Endothelial cell (in vitro differentiated cells): ENCODE measurements at places on chromosomes 3 and 15. TPM values are rescaled to one million over a fixed set of nuclear protein-coding genes. Genes with fewer than 3 reads are reported as not detected.

Gene TLR9
- total RNA-seq: not detected

GRCh38 chr3:58256061-58256460 is 18.5 kb downstream of the ABHD6 start:
- H3K36me3 ChIP-seq: peaks cover 4% of the 10 kb centered on the region
- H3K4me1 ChIP-seq: no peaks in the 10 kb centered on the region
- H3K4me3 ChIP-seq: no peak overlapping the region

- peaks cover 40% of the 10 kb centered on the region for H3K27me3 ChIP-seq
- H3K4me1 ChIP-seq: no peaks in the 10 kb centered on the region
- no peak for DNase-seq
- peak overlapping the region; percentile 7 for H3K4me3 ChIP-seq
- peaks cover 46% of the 10 kb centered on the region for H3K36me3 ChIP-seq
- H3K27ac ChIP-seq: no peak overlapping the region
These were observed 165.5 kb downstream of the FBLN2 start for GRCh38 chr3:13714251-13714916.

Gene MEX3B
- total RNA-seq: 98.2 TPM

Gene WWTR1
- total RNA-seq: 137 TPM

Gene SLC27A2
- 0.51 TPM for total RNA-seq

Gene TP63
- total RNA-seq: 1.0 TPM

Gene PSMD2
- total RNA-seq: 292 TPM
